ENCODE measurements at places on chromosomes 1 and 21.

- DNase-seq, result no peak
Measured at GRCh38 chr1:96962751-96963211, 241.2 kb downstream of the PTBP2 start.

- no peak for DNase-seq
Measured at GRCh38 chr1:232127190-232127589, 500.6 kb downstream of the DISC1 start.

DNA sequence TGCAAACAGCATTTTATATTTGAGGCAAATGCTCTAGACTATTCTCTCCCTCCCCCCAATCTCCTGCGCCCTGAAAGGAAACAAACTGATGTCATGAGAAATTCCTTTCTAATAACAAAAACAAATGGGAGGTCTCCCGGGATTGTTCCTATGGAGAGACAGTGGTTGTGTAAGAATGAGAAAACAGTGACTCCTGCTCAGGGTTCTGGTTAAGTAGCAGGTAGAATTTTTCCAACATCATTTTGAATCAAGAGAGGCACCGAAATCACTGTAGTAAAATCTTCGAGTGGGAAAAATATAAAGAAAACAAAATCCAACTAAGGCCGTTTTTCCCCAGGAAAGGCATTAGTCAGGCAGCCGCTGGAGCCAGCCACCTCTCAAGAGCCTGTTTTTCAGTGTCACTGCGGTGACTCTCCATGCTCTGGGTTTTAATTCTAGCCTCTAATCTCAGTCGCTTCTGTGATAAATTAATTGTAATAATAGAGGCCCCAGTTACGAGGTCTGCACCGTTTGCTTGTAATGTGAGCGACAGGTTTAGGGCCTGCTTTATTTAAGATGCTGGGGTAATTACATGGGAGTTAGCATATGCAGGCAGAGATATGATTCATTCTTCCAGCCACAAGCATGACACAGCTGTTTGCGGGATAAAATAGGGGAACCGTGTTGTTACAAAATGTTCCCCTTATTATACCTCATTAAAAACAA, 80.3 kb downstream of the RNF220 start:
- peak; percentile 81 for DNase-seq

- DNase-seq, result peak; percentile 21
Measured at GRCh38 chr1:161427733-161428516, 60.2 kb upstream of the CFAP126 start.

DNA sequence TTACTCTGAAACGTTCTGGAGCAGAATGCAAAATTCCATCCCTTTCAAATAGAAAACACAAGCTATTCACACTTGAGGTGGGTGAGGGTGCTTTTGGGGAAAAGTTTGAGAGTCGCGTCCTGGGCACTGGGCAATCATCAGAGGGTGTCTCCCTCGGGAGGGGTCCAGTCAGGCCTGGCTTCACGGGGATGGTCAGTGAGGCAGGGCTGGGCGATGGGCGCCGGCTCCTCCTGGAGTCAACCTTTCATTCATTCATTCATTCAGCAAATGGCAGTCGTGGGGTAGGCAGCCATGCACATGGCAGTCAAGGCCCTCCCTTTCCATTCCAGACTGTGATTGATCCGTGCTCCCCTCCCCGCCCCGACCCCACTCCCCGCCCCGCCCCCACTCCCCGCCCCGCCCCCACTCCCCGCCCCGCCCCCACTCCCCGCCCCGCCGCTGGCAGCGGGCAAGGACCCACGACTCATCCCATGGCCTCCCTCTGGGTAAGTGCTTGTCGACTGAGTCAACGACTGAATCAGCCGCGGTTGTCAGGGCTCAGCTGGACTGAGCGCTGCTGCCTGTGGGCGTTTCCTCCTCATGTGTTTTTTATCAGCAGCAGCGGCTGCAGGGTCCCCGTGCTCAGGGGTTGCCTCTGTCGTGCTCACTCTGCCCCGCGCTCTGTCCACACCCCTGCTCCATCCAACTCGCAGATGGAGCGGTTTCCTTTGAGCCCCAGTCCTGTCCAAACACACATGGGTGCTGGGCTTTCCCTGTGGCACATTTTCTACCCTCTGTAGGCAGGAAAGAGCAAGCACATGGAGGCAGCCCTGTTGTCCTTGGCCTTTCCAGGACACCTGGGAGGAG, 12.5 kb upstream of the SPSB1 start:
- no peak for DNase-seq

GRCh38 chr1:83508485-83509151, 490.3 kb downstream of the TTLL7 start:
- peak; percentile 47 for DNase-seq

DNA sequence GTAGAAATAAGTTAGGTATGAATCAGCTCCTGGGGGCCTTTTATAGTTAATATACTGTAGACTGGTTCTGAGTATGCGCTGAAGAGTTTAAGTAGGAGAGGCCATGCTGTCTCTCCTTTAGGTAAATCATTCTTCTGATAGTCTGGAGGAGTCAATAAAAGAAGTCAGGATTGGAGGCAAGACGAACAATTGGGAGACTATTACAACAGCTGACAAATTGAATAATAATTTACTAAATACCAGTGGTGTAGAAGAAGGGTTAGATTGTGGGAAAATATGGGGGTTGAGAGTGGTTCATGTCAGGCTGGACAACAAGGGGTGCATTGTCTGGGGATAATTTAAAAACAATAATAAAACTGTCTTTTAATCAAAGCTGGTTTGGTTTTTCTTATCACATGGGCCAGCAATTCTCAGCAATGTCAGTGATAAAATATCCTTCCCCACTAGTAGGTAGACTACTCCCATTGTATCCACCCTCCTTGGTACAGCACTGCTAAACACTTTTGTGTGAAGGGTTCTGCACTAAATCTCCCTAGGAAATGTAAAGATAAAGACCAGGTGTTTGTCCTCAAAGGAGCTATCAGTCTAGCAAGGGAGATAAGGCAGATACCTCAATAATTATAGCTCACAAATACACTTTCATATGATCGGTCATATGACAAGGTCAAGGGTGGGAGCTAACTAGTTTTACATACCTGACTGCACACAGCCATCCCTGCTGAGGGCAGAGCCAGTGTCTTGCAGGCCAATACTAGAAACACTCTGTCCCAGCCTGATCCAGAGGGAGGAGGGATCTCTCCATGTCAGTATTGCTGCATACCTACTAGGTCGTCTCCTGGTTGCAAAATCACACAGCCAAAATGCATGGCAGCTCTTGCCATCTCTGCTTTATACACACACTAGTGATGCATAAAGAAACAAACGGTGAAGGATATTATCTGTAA, 299.7 kb downstream of the VAV3 start:
- no peak for DNase-seq

DNA sequence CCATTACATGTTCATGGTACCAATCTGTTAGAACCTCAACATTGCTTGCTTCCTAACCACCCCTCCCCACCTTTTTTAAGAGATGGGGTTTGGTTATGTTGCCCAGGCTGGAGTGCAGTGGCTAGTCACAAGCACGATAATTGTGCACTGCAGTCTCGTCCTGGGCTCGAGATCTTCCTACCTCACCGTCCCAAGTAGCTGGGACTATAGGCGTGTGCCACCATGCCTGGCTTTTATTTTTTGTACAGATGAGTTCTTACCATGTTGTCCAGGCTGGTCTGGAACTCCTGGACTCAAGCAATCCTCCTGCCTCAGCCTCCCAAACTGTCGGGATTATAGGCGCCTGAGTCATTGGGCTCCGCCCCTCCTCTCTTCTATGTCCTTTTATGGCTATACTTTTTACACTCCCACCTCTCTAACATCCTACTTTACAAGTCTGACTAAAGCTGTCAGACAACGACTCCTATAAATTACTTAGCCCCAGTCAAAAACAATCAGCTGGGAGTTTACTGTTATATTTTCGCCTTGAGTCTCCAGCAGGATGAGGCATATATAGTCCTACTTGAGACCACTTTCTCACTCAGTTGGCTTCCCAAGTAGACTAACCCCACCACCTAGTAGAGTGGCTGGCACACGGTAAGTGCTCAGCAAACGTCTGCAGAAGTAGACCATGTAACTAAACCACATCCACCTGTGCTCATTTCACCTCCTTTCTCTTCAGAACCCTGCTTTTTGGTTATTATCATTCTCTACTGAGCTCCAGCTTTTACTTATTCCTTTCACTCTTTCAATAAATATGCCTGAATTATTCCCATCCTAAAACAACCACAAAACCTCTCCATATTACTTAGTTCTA, 13.8 kb downstream of the ENSA start:
- DNase-seq, result no peak

DNA sequence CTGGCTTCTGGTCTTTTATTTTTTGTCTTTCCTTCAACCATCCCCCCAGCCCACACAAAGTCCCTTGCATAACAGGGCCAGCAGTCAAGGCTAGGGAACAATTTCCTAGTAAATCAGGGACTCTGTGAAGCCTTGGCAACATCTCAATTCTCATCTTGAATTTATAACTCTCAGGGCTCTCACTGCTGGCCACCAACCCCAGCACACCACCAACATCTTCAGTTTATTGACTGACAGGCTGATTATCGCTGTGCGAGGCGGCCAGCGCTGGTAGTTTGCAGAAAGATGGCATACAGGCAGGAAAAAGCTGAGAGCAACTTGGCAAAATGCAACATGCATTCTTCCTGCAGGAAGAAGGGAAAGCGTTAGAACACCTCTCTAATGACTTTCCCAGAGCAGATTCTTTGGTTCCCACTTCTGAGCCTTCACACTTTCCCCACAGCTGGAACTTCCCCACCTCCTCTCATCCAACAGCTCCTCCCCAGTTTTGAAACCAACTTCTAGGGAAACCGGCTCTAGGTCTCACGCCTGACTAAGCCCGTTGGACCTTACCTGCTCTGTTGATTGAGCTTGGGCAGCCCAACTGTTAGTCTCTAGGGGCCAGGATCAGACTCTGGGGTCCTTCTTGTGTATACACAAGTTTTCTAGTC, 26.3 kb upstream of the CSF1 start:
- DNase-seq, result no peak

DNA sequence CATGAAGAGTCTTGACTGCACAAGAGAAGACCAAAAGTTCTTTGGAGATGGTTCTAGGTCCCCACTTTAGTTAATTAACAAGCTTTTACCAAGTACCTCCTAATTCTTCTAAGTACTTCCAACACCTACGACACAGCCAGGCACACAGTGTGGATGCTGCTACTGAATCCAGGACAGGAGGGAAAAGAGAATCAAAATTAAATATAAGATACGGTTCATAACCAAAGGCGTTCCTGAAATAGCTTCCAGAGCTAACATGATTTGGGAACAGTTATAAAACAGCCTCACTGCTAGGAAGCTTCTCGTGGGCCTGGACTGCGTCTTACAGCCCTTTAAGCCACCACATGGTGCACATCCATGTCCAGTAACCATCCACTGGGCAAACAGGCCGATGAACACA, 75.0 kb downstream of the CD34 start:
- DNase-seq, result no peak

DNA sequence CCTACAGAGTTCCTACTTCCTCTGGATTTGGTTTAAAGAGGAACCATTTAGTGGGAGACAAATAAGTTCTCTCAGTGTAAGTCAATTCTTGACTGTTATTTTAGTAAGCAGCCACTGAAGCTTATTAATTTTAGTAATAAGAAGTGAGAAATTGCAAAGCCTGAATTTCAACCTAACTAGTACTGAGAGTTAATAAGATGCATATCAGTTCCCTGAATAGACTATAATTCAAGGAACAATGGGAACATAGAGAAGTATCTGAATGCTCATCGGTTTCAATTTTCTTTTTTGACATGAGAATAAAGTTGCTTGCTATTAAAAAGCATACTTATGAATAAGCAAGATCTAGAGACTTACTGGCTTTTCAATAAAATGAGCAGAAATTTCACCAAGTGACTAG, 8.0 kb upstream of the PPT1 start:
- no peak for DNase-seq

DNA sequence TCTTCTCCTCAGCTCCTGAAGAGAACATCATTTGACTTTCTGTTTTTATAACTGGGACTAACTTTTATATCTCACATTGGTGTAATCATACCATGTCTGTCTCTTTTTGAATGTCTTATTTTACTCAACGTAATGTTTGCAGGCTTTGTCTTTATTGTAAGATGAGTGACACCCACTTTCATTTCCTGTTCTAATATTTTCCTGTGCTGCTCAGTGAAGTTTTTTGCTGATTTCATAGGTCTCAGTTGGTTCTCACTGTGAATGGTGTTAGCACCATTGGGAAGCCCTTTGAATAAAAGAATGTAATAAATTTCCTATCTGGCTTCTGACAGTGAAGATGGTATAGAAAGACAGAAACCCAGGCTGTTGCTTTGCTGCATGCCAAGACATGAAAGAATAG, 84.0 kb downstream of the RAVER2 start:
- no peak for DNase-seq

GRCh38 chr1:85125891-85126290, 74.9 kb downstream of the SYDE2 start:
- peak; percentile 3 for DNase-seq

DNA sequence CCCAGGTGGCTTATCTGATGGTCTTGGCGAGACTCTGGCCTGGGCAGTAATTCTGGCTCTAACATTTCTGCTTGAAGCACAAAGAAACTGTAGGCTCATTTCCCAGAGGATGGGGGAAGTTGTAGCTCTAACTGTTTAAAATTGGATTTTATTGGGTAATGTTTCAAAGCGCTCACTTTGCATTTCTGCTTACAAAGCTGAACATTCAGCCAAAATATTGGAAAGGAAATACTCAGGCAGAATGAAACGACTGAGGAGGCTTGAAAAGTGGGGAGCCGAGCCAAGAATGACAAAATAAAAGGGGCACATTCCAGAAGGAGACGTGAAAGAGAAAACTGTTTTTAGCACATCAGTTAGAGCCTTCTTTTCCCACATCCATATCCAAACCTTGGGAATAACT, 202.6 kb downstream of the GRIK1 start:
- no peak for DNase-seq

- no peak for DNase-seq
Measured at GRCh38 chr1:246788895-246789338, 64.7 kb downstream of the SCCPDH start.

DNA sequence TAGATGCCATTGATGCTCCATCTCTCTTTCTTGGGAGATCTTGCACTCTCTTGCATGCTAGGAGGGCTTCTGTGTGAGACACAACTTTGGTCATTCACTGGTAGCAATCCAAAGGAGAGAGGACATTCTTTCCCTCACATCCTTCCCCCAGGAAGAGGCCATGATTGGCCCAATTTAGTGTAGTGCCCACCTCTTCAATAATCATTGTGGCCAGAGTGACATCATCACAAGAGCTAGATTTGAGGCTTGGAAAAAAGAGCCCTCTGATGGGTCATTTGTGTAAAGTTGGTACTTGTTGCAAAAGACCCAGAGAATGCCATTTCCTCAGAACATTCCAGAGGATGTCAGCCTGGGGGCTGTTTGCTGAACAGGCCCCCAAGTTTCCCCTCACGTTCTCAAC, 30.2 kb downstream of the S100A6 start:
- no peak for DNase-seq

DNA sequence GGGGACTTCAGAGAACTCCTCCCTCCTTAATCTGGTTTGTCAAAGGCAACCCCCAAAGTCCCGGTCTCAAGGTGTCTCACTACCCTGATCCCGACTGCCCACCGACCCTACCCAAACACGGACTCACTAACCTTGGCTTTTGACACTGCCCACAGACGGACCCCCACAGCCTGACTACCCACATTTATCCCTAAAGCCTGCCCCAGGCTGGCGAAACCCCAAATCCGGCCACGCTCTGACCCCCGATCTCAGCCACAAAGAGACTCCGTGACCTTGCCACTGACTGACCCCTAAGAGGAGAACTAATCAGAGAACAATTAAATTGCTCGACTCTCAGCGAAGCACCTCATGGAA, 5.2 kb downstream of the ID3 start:
- DNase-seq, result no peak

GRCh38 chr1:153583976-153584375, 18.3 kb upstream of the S100A2 start:
- no peak for DNase-seq
